ENCODE measurements at places on chromosomes 7 and 10.

GRCh38 chr7:35032166-35032565 is 5.1 kb downstream of the DPY19L1 start:
- no peak overlapping the region for H3K4me3 ChIP-seq
- no peak overlapping the region for H3K27ac ChIP-seq
- no peak for DNase-seq
- H3K36me3 ChIP-seq = no peaks in the 10 kb centered on the region

DNA sequence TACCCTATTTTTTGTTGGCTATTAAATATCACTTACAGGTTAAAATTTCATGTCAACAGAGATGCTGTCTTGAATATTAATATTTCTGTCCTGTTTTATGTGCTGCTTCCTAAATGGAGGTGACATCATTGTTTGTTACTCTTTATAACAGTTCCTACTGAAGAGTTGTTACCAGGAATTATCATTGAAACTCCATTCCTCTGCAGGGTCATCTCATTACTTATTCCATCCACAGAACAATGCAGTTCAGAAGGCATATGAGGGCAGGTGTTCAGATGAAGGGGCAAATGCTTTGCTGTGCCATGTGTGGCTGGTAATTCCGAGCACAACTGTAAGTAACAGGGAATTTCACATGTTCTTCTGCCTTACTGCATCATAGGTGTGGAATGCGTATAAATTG is 113.4 kb downstream of the ANK3 start:
- no peaks in the 10 kb centered on the region for H3K4me1 ChIP-seq
- H3K27me3 ChIP-seq = no peaks in the 10 kb centered on the region
- H3K27ac ChIP-seq = no peak overlapping the region
- no peak overlapping the region for H3K4me3 ChIP-seq
- DNase-seq = no peak

GRCh38 chr7:27091105-27091504 is 4.7 kb downstream of the HOXA1 start:
- no peak overlapping the region for H3K27ac ChIP-seq
- H3K36me3 ChIP-seq = no peaks in the 10 kb centered on the region
- H3K27me3 ChIP-seq = no peaks in the 10 kb centered on the region

GRCh38 chr7:102896585-102896984 is 16.2 kb upstream of the LRRC17 start:
- peak overlapping the region; percentile 72 for H3K27ac ChIP-seq
- no peaks in the 10 kb centered on the region for H3K36me3 ChIP-seq
- H3K4me3 ChIP-seq = no peak overlapping the region
- H3K27me3 ChIP-seq = no peaks in the 10 kb centered on the region

GRCh38 chr10:51501396-51501795 is 198.0 kb downstream of the CSTF2T start:
- H3K4me1 ChIP-seq = no peaks in the 10 kb centered on the region
- DNase-seq = no peak
- no peak overlapping the region for H3K27ac ChIP-seq
- no peak overlapping the region for H3K4me3 ChIP-seq
- H3K27me3 ChIP-seq = no peaks in the 10 kb centered on the region

DNA sequence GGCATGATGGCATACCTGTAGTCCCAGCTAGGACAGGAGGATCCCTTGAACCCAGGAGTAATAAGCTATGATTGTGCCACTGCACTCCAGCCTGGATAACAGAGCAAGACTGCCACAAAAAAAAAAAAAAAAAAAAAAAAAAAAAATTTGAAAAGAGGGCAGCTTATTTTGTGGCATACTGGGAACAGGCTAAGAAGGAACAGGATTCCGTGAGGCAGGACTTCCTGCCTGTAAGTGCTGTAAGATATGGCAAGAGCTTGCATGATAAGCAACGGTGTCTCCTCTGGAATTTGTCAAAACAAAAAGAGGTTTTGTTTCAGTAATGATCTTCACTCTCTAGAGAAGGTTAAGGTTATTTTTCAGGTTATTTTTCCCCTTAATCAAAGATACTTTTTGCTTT is 101.1 kb downstream of the ABCC2 start:
- no peak overlapping the region for H3K27ac ChIP-seq
- DNase-seq = no peak
- peaks cover 11% of the 10 kb centered on the region for H3K4me1 ChIP-seq

DNA sequence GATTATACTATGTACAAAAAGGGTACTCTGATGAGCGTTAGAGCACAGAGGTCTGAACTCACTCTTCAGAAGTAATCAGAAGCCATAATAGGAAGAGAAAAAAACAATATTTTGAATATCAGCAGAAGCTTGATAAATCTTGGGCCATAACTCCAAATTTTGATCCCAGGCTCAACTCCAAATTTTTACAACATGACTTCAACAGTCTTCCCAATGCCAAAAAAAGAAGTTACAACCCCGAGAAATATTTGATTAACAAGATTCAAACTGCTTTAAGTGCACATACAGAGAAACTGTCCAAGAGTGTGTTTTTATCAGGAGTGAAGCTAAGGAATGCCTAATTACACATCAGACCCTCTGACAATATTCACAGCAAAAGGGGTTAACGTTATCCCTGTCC is 7.5 kb downstream of the MPP7 start:
- H3K27me3 ChIP-seq = no peaks in the 10 kb centered on the region
- no peaks in the 10 kb centered on the region for H3K4me1 ChIP-seq
- H3K27ac ChIP-seq = no peak overlapping the region
- H3K36me3 ChIP-seq = no peaks in the 10 kb centered on the region
- DNase-seq = no peak

DNA sequence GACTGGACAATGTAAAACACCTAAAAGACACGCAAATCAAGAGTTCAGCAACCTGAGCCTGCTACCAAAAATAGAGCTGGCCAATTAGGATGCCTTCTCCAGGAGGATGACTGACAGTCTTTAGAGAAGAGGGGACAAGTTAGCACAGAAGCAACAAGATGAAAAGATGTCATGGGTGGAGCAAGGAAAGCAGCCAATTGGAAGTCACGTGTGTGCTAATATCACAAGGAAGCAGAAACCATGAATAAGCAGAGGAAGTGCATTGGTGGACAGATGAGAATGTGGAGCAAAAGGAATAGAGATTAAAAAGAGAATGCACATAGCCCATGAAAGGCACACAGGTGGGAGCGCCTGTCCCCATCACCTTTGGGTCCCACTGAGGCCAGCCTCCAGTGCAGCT is 148.1 kb downstream of the SLC25A13 start:
- no peak overlapping the region for H3K4me3 ChIP-seq
- DNase-seq = no peak
- H3K27me3 ChIP-seq = no peaks in the 10 kb centered on the region
- no peaks in the 10 kb centered on the region for H3K4me1 ChIP-seq
- H3K36me3 ChIP-seq = no peaks in the 10 kb centered on the region
- no peak overlapping the region for H3K27ac ChIP-seq

DNA sequence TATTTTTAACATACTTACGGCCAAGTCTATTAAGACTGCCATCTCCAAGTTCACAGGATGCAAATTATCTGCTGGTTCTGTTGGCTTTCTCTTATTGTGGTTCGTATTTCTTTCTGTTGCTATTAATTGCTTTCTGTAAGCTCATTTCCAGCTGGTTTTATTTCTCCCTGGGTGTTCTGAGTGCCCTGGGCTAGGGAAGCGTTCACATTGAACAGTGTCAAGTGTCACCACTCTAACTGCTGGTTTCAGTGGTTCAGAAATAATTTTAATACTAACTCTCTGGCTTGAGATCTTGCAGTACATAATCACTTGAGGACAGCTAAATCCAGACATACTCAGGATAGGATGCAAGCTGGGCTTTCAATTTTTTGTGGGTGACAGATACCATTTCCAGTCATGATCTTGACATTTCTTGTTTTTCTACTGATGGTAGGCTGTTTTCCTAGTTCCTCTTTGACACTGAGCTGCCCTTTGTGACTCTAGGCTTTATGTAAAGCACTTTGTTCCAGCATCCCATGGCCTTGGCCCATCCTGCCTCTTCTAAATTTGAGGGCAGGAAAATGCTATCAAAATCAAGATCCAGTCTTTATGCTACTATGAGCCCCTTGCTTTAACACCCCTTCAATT is 117.6 kb downstream of the SNX13 start:
- no peaks in the 10 kb centered on the region for H3K4me1 ChIP-seq
- no peaks in the 10 kb centered on the region for H3K36me3 ChIP-seq
- H3K4me3 ChIP-seq = no peak overlapping the region
- DNase-seq = no peak
- no peaks in the 10 kb centered on the region for H3K27me3 ChIP-seq
- no peak overlapping the region for H3K27ac ChIP-seq

- no peaks in the 10 kb centered on the region for H3K36me3 ChIP-seq
- no peak overlapping the region for H3K27ac ChIP-seq
- DNase-seq = no peak
- H3K27me3 ChIP-seq = no peaks in the 10 kb centered on the region
- peaks cover 12% of the 10 kb centered on the region for H3K4me1 ChIP-seq
- H3K4me3 ChIP-seq = no peak overlapping the region
Measured at GRCh38 chr7:105811189-105811847, 65.1 kb downstream of the ATXN7L1 start.

GRCh38 chr7:24974026-24974832 is 5.7 kb downstream of the OSBPL3 start:
- H3K27me3 ChIP-seq = no peaks in the 10 kb centered on the region
- no peak for DNase-seq
- no peaks in the 10 kb centered on the region for H3K4me1 ChIP-seq
- no peak overlapping the region for H3K27ac ChIP-seq
- H3K4me3 ChIP-seq = no peak overlapping the region

GRCh38 chr10:84395581-84395980 is 67.2 kb downstream of the CCSER2 start:
- H3K27ac ChIP-seq = no peak overlapping the region
- no peaks in the 10 kb centered on the region for H3K27me3 ChIP-seq
- H3K4me3 ChIP-seq = no peak overlapping the region
- no peaks in the 10 kb centered on the region for H3K4me1 ChIP-seq
- no peaks in the 10 kb centered on the region for H3K36me3 ChIP-seq
- DNase-seq = no peak

DNA sequence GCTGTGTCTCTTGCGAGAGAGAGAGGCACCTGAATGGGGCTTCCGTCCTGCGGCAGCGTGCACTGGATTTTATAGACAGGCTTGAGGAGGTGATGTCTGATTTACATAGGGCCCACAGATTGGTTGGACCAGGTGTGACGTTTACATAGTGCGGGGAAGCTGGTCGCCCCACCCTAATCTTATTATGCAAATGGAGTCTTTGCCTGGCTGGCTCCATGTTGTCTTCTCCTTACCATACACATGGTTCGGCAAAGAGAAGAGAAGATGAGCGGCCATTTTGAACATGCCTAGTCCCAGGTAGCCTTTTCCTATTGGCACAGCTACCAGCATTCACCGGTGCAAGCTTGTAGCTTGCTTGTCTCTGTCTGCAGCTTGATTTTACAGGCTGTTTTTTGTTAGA is 238.5 kb upstream of the GALNT17 start:
- peak; percentile 41 for DNase-seq
- peak overlapping the region; percentile 1 for H3K4me3 ChIP-seq
- no peaks in the 10 kb centered on the region for H3K36me3 ChIP-seq
- no peaks in the 10 kb centered on the region for H3K27me3 ChIP-seq

GRCh38 chr10:32056136-32057035 is at the start of gene KIF5B:
KIF5B (minus strand) TSS chr10:32056425; CDS start chr10:32055973, 452 bp downstream.
- H3K36me3 ChIP-seq = no peaks in the 10 kb centered on the region
- peak; percentile 92 for DNase-seq
- no peaks in the 10 kb centered on the region for H3K27me3 ChIP-seq

GRCh38 chr7:151805191-151805590 is 71.7 kb downstream of the PRKAG2 start:
- H3K27me3 ChIP-seq = no peaks in the 10 kb centered on the region
- no peaks in the 10 kb centered on the region for H3K36me3 ChIP-seq
- H3K4me3 ChIP-seq = no peak overlapping the region
- no peak for DNase-seq
- no peaks in the 10 kb centered on the region for H3K4me1 ChIP-seq
- no peak overlapping the region for H3K27ac ChIP-seq

DNA sequence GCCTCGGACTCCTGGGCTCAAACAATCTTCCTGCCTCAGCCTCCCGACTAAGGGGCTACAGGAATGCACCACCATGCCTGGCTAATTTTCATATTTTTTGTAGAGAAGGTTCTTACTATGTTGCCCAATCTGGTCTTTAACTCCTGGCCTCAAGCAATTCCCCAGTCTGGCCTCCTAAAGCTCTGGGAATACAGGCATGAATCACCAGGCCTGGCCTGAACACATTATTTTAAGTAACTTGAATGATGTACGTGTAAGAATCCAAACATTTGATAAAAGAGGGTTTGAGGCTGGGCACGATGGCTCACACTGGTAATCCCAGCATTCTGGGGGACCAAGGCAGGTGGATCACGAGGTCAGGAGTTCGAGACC is 13.0 kb upstream of the BAMBI start:
- no peak overlapping the region for H3K27ac ChIP-seq
- no peaks in the 10 kb centered on the region for H3K27me3 ChIP-seq
- peaks cover 9% of the 10 kb centered on the region for H3K4me1 ChIP-seq
- H3K4me3 ChIP-seq = no peak overlapping the region
- no peaks in the 10 kb centered on the region for H3K36me3 ChIP-seq
- no peak for DNase-seq

DNA sequence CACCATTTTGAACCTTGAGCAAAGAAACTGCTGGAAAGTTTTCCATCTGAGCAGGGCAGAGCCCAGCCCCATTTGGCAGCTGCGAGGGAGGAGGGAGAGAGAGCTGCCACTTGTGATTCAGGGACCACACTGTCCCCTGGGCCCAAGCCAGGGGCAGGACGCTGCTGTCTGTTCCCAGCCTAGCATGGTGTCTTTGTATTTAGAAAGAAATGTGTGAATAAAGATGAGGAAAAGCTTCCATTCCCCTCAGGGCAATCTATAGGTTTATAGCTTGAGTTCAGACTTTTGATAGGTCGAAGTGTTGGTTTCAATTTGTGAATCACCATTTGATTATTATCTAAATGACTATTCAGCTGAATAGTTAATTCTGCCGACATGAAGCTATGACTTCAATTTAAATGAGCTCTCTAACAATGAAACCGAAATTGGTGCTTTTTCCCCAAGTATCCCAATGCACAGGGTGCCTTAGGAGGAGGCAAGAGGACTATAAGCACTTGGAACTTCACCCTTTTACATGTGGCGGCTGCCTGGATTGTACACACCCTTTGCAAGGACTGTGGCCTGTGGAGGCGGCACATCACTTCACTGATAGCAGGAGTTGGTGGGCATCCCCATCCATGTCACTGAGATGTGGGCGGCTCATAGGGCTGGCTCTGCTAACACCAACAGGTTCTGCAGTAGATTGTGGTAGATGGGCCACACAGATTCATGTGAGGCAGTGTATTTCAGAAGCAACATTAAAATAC is 223.5 kb downstream of the CCDC3 start:
- no peak for DNase-seq
- H3K4me3 ChIP-seq = no peak overlapping the region
- H3K4me1 ChIP-seq = peaks cover 7% of the 10 kb centered on the region
- no peaks in the 10 kb centered on the region for H3K36me3 ChIP-seq
- no peaks in the 10 kb centered on the region for H3K27me3 ChIP-seq
